ENCODE measurements at places on chromosomes 12 and 14. TPM values are rescaled to one million over a fixed set of nuclear protein-coding genes. Genes with fewer than 3 reads are reported as not detected.

TCL1B gene
- total RNA-seq, result not detected

DTX1 gene
- total RNA-seq, result 24.5 TPM

RGS6 gene
- not detected for total RNA-seq

GRCh38 chr14:51365241-51365965 is 125.4 kb downstream of the TMX1 start:
- DNase-seq, result no peak

DNA sequence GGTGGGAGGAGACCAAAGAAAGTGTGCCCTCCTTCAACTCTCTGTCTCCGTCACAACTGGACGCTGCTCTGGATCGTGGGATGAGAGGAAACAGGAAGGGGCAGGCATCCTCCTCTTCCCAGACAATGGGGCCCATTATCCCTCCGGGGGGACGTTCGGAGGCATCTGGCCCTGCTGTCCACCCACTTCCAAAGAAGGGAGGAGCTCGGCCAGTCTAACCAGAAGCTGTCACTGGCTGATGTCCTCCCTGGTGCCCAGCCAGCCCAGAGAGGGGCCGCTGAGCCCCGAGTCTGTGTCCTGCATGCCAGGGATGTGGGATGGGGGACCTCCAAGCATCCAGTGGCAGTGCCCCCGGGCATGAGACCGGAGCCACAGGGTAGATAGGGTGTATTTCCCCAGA is 39.8 kb upstream of the MEG3 start:
- no peak for DNase-seq

DNA sequence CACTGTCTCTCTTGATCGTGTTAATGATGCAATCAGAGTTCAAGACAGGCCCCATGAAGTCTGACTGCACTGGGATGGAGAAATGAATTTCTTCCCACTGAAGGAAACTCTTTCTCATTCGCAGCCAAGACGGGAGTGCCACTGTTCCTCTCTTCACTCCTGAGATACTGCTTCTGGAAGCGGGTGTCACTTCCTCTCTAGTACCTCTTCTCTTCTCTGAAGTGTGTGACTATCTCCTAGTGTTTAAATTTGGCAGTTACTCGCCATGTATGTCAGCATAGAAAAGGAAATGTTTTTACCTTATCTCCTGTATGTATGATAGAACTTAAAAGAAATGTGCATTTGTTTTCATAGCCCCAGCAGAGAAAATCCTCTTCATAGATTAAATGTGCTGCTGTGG is 215.2 kb downstream of the ANO6 start:
- DNase-seq, result no peak

DNA sequence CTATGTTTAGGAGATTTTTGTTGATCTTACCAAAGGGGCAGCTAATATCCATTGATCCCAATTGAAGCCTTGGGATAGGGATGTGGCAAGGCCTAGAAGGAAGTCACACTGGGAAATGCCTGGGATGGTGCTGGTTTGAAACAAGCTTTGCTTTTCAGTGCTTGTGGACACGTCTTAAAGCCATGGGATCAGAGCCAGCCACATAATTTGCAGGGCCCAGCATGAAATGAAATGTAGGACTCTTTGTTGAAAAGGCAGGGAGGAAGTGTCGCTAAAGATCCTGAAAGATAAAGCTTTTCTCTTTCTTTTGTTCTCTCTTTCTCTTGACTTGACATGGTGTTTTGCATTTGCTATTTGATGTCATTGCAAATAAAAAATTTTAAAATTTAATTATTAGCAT is 5.0 kb downstream of the TTC9 start:
- DNase-seq, result no peak

DNA sequence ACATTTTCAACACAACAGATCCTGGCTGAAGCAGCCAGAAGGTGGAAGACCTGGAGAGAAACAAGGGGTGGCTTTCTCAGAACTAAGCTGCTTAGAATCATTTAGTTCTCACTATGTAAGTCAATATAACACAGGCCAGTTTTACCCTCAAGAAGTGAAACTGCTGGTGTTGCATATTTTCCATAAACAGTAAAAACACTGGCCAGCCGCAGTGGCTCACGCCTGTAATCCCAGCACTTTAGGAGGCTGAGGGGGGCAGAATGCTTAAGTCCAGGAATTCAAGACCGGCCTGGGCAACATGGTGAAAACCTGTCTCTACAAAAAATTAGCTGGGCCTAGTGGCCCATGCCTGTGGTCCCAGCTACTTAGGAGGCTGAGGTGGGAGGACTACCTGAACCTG is 11.6 kb downstream of the STX2 start:
- no peak for DNase-seq

DNA sequence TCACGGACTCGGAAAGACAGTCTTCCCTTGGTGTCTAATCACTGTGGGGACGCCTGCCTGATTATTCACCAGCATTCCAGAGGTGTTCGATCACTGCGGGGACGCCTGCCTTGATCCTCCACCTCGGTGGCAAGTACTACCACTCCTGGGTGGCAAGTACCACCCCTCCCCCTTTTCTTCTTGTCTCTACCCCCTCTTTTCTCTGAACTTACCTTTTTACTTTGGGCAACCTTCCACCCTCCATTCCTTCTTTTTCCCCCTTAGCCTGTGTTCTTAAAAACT is 12.0 kb upstream of the LGMN start:
- DNase-seq, result no peak

Data from left lobe of liver (tissue), 2 donors.